ENCODE measurements at places on chromosomes 13 and 19. TPM values are rescaled to one million over a fixed set of nuclear protein-coding genes. Genes with fewer than 3 reads are reported as not detected.

DNA sequence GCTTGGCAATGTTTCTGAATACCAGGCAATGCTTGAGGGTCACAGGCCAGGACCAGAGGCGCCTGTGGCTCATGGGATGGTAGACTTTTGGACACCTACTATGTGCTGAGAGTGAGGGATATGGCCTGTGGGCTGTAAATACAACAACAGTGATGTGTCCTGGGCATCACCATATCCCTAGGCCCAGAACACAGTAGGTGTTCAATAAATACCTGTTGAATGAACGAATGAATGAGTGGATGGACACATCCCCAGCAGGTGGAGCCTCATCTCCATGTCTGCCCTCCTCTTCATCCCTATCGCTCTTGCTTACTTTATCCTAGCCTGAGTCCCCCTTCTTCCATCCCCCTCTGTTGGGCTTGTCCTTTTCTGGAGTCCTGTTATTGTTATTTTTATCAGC is 16.5 kb upstream of the NANOS2 start:
- no peak for DNase-seq

APLP1 gene
- total RNA-seq, result 2.0 TPM

ACER1 gene
- not detected for total RNA-seq

ZNF729 gene
- not detected for total RNA-seq

DNA sequence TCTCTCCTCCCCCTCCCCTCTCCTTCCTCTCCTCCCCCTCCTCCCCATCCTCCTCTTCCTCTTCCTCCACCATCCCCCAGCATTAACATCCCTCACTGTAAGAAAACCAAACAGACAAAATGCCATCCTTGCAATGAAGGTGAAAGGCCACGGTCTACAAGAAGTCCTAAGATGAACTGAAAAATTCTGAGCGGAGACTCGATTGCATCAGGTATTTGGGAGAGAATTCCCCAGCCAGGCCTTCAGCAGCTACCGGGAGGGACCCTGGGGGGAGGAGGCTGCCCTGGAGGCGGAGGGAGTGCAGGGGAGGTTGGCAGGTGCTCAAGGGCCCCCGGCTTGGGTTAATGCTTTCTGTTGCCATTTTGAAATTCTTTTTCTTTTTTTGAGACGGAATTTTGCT is 10.1 kb upstream of the TIMM44 start:
- no peak for DNase-seq

CYSLTR2 gene
- not detected for total RNA-seq

LYPD3 gene
- total RNA-seq, result 70.8 TPM

METTL21C gene
- total RNA-seq, result not detected

DNA sequence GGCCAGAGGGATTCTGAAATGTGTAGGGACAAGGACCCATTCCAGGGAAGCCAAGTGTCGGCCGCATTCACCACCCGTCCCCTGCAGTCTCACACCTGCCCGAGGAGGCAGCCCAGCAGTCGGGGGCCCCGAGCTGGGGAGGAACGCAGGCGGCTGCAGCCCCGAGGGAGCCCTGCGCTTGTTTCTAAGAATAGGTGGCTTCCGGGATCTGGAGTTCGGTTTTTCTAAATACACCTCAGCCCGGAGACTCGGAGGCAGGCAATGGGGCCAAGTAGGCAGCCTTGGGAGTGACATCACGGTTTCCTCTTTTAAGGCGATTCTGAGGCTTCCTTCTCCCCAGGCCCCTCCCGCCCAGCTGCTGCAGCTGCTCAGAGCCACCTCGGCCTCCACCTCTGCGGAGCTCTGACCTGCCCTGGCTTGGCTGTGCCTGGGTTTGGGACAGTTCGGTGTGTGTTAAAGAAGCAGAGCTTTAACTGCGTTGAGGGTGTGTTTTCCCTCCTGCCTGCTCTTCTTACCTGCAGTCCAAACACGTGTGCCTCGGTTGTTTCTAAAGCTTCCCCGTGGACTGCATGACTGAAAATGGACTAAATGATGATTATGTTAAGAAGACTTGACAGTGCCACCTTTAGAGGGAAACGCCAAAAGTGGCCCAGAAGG is 80.5 kb downstream of the COL4A2 start:
- no peak for DNase-seq

ZNF813 gene
- 6.3 TPM for total RNA-seq

- peak; percentile 62 for DNase-seq
These were observed 458.1 kb upstream of the ARGLU1 start for GRCh38 chr13:107025991-107026390.

DNA sequence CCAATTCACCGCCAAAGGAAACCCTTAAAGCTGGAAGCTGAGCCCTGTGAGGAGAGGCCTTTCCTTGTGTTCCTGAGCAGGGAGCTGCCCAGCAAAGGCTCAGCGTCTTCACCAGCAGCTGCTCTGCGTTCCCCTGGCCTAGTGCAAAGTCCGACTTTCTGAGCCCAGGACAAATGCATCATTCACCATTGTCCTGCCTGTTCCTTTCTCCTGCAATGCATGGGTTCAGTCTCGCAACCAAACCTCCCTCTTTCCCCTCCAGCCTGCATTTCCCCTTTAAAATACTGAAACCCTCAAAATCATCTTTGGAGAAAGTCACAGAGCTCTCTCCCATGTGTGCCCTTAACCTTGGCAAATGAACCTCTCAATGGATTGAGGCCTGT is 12.9 kb upstream of the TMEM255B start:
- no peak for DNase-seq

PGLYRP2 gene
- total RNA-seq, result not detected

GRCh38 chr19:5172859-5173630 is 167.6 kb downstream of the PTPRS start:
- DNase-seq, result peak; percentile 97

KANK3 gene
- 0.37 TPM for total RNA-seq

- DNase-seq, result no peak
These were observed 195.4 kb downstream of the LACC1 start for GRCh38 chr13:44075113-44075512.

TEX101 gene
- not detected for total RNA-seq

- no peak for DNase-seq
These were observed 214.2 kb downstream of the FGF9 start for GRCh38 chr13:21884965-21885567.

DNA sequence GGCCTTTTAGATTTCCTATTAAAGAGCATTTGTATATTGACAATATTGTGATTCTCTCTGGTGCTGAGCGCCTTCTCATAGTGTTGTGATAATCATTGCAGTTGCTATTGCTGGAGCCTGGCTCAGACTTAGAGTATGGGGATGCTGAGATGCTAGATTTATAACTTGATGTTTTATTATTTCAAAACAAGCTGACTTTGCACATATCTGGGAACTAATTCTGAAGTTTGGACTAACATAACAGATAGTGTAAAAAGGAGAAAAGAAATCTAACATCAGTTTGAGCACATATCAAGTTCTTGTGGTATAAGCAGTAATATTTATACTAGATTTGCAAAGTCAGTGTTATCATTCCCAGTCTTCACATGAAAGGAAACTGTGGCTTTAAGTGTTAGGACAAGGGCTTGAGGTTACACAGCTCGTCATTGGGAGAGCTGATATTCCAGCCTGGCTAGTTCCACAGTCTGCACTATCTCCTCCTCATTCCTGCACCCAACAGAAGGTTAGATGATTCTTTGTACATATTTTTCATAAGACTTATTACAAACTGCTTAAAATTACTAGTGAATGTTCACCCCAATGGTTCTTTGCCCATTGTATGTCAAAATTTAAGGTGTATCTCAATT is 279.8 kb downstream of the MTUS2 start:
- DNase-seq, result no peak

GRCh38 chr19:5774921-5775320 is 9.6 kb downstream of the PRR22 start:
- no peak for DNase-seq

ZNF582 gene
- 1.8 TPM for total RNA-seq

CYP2A6 gene
- not detected for total RNA-seq

GRCh38 chr13:111917086-111917485 is 149.9 kb upstream of the SOX1 start:
- no peak for DNase-seq

DNA sequence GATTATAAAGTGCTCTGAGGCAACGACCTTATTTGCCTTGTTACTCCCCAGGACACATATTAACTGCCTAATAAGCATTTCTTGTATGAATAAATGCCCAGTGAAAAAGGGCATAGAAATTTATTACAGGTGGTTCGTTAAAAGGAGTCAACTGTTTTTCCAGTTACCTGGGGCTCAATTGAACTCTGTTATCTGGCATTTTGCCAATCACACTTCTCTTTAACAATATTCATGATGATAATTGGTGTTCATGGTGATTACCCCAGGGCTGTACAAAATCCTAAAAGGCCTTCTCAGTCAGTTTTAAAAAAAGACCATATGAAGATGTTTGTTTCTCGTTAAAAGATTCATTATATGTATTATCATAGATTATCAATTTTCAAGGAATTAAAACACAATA is 57.1 kb downstream of the KL start:
- no peak for DNase-seq

DNA sequence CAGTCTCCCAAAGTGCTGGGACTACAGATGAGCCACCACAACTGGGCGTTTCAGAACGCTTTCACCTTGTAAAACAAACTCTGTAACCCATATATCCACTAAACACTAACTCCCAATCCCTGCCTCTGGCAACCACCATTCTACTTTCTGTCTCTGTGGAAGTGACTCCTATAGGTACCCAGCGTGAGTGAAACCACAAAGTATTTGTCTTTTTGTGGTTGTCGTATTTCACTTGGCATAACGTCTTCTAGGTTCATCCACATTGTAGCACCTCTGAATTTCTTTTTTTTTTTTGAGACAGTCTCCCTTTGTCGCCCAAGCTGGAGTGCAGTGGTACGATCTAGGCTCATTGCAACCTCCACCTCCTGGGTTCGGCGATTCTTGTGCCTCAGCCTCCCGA is 44.8 kb downstream of the BRD4 start:
- no peak for DNase-seq

THSD1 gene
- 0.33 TPM for total RNA-seq

KLK2 gene
- not detected for total RNA-seq

DNA sequence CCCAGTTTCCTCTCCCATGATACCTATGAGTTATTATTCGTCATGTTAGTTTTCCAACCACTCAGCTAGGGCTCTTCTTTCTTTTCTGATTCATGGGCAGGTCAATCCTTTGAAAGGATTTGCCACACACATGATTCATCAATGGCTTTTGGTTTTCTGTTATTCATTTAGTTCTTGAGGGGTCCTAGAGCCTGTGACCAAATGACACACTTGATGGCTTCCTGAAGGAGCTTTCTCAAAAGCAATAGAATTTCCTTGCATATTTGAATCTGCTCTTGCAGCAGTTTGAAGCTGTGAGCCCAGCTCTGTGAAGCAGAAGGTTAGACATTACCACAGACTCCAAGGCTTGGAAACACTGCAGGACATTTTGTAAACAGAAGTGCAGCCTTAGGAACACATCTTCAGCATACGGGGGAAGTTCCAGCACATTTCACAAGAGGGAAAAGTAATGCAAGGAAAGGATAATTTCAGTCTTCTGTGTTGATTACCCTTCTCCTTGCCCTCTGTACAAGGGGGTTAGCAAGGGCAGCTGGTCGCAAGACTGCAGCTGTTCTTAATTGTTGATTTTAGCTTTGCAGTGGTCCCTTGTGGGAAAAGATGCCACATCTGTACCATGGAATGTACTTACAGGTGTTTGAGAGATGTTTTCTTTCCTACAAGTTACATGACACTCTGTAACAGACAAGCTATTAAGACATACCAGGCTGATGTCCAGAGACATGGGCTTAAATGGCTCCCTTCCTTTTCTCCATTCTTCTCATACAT is 338.6 kb downstream of the KCNRG start:
- no peak for DNase-seq

KCNRG gene
- total RNA-seq, result not detected

RYR1 gene
- total RNA-seq, result 1.5 TPM

PSG1 gene
- not detected for total RNA-seq

DNA sequence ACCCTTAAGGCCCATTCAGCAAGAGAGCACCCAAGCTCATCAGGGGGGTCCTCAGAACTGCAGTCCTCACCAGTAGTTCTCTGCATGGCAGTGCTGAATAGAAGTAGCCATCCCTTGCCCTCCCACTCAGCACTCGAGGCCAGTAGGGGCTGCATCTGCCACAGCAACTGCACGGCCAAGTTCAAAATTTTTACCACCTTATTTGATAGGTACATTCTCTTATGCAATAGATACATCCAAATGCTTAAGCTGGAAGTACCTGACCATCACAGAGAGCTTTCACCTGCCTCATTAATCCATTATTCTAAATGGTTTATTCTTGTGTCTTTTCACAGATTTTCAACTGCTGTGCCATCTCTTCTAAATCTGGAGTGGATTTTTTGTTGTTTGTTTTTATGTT is 1307.4 kb downstream of the SLITRK5 start:
- DNase-seq, result no peak

- DNase-seq, result no peak
These were observed 251.2 kb upstream of the SGCG start for GRCh38 chr13:22929381-22930126.

DNA sequence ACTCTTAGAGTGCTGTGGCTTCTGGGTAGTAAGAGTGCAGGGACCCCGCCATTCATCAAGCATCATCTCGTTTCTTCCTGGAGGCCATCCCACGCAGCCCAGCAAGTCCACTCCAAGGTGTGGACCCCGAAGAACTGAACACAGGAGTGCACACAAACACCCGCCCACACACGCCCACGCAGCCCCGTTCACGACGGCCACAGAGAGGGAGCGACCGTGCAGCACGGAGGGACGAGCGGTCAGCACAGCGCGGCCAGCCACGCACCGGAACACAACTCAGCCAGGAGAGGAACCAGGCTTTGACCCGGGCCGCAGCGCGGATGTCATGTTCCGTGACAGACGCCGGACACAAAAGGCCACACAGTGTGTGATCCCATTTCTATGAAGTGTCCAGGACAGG is 18.2 kb upstream of the RANBP3 start:
- DNase-seq, result no peak

DNA sequence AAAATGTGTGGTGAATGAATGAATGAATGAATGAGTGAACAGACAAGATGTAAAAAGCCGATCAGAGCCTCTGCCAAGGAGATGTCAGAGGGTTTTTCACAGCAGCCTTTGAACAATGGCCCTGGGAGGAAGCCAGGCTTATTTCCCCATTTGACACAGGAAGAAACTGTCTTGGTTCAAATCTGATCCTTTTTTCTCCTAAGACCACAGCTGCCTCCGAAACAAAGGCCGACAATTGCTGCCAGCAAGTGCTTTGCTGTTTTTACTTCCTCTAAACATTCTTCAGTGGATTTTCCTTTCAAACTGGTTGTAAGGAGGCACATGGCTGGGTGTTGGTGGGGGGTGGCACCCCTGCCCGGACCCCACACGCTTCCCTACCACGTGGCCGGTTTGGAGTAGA is 44.2 kb upstream of the HOMER3 start:
- DNase-seq, result no peak

MBOAT7 gene
- total RNA-seq, result 488 TPM

CABP5 gene
- not detected for total RNA-seq

Data from PC-9 (cell line).